ENCODE measurements at places on chromosomes 5 and 9.

DNA sequence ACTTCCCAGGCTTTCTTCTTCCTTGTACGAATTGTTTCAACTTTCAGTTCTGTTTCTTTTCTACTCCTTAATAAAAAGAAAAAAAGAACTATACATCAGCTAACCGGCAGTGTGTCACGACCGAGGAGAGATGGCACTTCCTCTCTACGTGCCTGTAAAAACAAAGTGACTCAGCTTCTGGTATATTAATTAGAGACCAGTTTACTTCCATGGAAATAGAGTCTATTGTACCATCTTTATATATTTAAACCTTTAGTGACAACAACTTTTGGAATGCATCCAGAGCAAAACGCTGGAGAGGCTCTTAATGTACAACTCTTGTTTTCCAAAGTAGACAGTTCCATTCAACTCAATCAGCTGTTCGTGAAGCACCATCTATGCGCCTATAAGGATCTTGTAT lies 94.5 kb upstream of the LIFR start:
- DNase-seq = no peak

DNA sequence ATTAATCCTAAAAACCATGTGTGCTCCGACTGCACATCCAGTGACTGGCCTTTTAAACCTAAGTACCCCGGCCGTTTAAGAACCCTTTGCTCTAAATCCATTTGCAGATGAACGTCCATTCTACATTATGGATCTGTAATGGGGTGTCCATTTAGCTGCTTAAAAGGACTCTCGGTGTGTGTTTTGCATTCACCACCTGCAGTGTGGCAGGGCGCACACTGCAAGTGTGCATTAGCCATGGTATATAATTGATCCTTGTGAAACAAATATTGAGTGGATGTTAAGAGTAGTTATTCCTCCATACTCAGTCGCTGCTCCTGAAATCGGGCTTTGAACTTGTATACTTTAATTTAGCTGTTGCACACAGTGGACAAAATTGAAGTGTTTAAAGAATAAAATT lies 190.1 kb upstream of the WWC1 start:
- DNase-seq = no peak

- no peak for DNase-seq
Measured at GRCh38 chr5:116669261-116670031, 94.8 kb upstream of the SEMA6A start.

- DNase-seq = no peak
Measured at GRCh38 chr9:96040591-96041461, 165.3 kb downstream of the ERCC6L2 start.

GRCh38 chr9:70477907-70478480 lies 63.5 kb upstream of the KLF9 start:
- DNase-seq = no peak
